Muscle of leg (tissue), 16 donors: ENCODE measurements at places on chromosomes 1 and 21. TPM values are rescaled to one million over a fixed set of nuclear protein-coding genes. Genes with fewer than 3 reads are reported as not detected.
A peak's percentile ranks its signal among the peaks of the same experiment; 100 is the strongest.

The KRTAP19-3 gene
- polyA plus RNA-seq = not detected

DNA sequence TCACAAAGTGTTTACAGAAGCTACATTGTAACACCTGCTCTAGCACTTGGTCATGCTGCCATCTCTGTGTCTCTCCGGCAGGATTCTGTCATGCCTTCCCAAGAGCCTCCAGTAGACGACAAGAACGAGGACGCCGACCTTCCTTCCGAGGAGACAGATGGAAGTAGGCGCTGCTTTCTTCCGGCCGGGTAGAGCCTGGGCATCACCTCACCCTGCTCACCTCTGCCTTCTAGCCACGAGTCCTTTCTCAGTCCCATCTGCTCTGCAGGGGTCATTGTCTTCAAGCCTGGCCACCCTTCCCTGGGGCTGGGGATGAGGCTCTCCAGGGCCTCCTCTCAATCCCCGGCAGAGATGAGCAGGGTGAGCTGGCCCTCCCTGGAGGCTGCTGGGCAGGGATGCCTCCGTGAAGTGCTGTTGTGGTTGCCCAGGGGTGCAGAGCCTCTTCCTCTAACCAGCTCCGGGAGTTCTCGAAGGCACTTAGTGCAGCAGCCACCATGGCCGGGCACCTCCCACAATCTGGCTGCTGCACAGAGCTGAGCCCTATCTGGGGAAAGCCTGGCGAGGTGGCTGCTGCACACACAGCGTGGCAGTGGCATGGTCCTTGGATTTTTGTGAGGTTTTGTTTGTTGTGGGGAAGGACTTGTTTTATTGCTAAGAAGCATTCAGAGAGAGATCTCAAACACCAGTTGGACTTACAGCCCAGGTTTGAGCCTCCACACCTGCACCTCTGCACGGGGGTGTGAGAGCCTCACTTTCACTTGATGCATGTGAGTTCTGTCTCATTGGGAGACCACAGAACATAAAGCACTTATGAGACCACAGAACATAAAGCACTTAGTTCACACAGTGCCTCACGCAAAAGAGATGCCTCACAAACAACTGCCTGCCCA, 48.4 kb downstream of the FAAP20 start:
- no peak for DNase-seq

GRCh38 chr1:32215629-32216480, 6.3 kb downstream of the TMEM234 start:
- peak; percentile 66 for DNase-seq

- DNase-seq = no peak
These were observed 11.8 kb downstream of the TMEM35B start for GRCh38 chr1:34973326-34973725.

GRCh38 chr21:41012425-41012824, 155.5 kb upstream of the BACE2 start:
- no peak for DNase-seq

DNA sequence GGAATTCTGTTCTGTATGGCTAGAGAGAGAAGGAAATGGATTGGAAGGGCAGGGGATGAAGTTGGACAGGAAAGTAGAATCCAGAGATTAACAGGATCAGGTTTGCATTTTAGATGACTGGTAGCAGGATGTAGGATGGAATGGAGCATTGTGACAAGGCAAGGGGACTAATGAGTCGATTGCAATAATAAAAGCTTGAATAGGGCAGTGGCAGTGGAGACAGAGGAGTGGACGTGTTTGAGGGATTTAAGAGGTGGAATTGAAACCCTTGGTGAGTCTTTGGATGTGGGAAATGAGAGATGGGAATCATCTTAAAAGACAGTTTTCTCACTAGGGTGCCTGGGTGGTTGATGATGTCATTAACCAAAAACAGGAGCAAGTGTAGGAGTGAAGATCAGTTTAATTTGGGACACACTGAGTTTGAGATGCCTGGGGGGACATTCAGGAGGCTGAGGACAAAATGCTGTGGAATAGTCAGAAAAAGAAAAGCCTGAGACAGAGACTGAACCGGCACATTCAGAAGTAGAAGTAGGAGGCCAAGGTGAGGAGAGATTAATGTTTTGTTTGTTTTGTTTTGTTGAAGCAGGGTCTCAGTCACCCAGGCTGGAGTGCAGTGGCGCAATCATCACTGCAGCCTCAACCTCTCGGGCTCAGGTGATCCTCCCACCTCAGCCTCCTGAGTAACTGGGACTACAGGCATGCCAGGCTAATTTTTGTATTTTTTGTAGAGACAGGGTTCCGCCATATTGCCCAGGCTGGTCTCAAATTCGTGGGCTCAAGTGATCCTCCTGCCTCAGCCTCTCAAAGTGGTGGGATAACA, 29.1 kb upstream of the C1orf146 start:
- no peak for DNase-seq

The HPDL gene
- 2.1 TPM for polyA plus RNA-seq

The TRAPPC3 gene
- 36.0 TPM for polyA plus RNA-seq

DNA sequence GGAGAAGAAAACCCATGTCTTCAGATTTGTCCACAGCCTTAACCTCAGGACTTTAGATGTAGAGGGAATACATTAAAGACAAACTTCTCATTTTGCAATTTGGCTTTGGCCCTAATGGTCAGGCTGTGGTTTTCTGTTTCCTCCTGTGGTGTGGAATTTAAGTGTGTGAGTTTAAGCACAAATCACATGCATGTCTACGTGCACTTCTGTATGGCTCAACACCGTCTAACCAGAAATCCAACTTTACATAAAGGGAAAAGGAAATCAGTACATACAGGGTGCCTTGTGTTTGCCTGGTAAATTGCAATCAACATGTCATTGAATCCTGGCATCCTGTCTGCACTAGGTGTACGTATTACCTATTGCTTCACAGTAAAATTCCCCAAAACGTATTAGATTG, 1.2 kb upstream of the ZNF124 start:
- peak; percentile 42 for DNase-seq

- peak; percentile 99 for DNase-seq
These were observed 2.8 kb upstream of the ENAH start for GRCh38 chr1:225655509-225656258.

DNA sequence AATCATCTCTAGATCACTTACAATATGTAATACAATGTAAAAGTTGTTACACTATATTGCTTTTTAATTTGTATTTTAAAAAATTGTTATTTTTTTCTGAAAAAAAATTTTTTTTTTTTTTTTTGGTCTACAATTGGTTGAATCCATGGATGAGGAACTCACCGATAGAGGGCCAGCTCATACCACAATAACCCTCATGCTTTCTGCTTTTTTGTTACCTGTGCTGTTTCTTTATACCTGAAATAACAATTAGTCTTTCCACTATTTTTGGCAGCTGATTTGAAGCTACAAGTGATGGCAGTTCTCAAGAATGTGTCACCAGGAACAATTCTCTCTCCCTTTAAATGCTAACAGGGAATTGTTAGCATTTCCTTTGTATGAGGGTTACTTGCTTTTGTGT, 12.0 kb downstream of the SMG7 start:
- no peak for DNase-seq

GRCh38 chr1:209618756-209619420, 33.3 kb downstream of the LAMB3 start:
- peak; percentile 65 for DNase-seq

DNA sequence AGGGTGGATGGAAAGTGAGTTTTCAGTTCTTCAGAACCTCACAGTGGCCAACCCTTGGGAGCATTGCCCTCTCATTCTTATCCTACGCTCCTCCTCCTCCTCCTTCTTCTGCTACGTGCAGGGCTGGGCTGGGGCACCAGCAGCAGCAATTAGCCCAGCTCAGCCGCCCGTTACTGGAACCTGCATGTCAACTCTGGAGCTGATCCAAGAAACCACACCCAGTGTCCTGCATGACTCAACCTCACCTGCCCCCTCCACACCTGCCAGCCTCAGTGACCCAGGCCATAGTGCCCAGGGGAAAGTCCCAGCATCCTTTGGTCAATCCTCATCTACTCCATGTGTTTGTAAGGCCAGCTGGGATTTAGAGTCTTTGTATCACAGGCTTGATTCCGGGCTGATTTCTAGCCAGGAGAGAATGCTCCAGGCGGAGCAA, 12.6 kb downstream of the ELF3 start:
- no peak for DNase-seq

GRCh38 chr1:29532751-29533150, 296.4 kb downstream of the PTPRU start:
- peak; percentile 30 for DNase-seq

The TMCC2 gene
- 8.1 TPM for polyA plus RNA-seq

DNA sequence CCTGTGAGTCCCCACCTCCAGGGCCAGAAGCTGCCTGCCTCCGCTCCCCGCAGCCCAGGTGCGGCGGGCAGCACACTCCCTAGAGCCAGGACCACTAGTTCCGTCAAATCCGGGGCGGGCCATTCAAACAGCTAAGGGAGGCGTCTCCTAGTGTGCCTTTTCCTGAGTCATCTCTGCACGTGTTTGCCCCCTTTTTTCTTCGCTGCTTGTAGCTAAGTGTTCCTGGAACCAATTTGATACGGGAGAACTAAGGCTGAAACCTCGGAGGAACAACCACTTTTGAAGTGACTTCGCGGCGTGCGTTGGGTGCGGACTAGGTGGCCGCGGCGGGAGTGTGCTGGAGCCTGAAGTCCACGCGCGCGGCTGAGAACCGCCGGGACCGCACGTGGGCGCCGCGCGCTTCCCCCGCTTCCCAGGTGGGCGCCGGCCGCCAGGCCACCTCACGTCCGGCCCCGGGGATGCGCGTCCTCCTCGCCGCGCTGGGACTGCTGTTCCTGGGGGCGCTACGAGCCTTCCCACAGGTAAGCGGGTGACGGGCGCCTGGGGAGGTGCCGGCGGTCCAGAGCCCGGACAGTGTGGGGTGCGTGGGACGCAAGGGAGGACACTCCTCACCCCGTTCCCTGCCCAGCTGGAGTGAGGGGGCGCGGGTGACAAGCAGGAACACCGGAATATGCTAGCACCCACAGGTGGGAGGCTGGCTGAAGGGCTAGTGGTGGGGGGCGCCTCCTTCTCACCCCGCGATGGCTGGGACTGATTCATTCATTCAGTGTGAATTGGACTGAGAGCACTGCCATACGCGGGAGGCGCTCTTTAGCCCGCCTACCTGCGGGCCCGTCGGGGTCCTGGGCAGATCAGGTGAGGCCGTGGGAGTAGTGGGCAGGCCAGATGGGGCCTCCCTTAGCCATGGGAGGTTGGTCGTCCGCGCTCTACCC, at the start of gene TNFRSF8:
TSS of gene TNFRSF8 (plus strand) at position 163 of the 932 bp plus-strand sequence. CDS start at position 459, 296 bp downstream.
- no peak for DNase-seq

- no peak for DNase-seq
These were observed 367.3 kb downstream of the SMYD3 start for GRCh38 chr1:246139745-246140182.

DNA sequence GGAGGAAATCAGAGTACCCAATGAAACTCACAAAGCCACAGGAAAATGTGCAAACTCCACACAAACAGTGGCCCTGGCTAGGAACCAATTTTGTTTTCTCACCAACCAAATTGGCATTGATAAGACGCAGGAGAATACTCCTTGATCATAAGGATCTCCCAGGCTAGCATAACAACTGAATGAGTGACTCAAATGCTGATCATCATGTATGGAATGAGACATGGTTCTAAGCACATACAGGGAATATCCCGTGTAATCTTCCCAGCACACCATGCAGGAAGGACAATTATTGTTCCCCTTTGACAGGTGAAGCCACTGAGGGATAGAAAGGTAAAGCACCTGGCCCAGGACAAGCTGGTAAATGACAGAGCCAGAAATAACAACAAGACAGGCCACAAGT, 180.0 kb upstream of the DUSP10 start:
- DNase-seq = no peak

DNA sequence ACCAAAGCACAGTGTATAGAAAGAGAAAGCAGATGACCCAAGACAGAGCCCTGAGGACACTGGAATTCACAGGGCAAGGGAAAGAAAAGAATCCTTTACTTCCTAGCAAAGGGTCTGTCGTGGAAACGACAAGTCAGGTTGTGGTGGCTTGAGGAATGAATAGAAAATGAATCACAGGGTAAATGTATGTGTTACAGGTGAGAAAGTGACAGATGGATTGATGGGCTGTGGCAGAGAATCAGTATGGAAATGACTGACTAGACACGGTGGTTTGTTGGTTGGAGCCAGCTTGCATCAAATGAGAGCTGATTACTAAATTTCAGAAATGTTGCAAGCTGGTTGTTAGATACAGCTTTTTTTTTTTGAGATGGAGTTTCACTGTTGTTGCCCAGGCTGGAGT, 46.9 kb downstream of the PTP4A2 start:
- DNase-seq = no peak

The LENEP gene
- polyA plus RNA-seq = not detected

DNA sequence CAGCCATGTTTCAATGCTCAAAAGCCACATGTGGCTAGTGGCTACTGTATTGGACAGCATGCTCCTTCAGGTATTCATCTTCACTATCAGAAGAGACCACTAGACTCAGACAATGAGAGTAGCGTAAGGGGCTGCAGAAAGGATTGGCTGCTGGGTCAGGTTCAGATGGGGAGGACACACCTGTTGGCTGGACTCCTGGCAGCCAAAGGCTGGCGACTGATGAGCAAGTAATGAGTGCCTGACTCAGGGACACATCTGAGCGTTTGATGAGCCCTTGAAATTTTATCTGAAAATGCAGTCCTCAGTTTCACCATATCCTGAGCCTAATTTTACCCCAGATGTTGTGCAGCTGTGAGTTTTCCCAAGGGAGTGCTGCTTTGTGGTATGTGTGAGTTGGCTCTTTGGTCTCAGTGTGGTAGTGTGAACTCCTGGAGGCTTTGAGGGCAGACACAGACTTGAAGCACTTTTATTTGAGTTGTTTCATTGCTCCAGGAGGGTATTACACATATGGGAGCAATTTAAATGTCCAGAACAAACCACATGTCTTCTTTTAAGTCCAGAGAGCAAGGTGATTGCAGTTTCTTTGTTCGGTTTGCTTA, 9.6 kb downstream of the ST6GALNAC3 start:
- DNase-seq = no peak

DNA sequence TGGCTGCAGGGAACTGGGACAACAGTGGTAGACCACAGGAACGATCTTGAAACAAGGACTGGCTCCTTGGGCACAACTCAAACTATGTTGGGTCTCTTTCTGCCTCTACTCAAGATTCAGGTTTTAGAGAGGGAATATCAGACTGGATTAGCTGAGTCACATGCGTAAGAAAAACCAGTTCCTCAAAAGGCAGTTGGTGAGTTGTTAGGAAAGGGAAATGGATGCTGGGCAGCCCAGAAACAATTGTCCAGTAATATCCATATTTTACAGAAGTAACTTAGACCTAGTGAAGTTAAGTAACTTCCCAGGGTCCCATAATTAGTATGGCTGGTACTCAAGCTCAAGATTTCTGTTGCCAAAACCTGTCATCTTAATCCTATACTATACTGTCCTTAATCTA, 27.0 kb upstream of the TMEM39B start:
- peak; percentile 51 for DNase-seq

- DNase-seq = no peak
These were observed 7.2 kb upstream of the NHLH1 start for GRCh38 chr1:160359559-160360226.

The OR11L1 gene
- not detected for polyA plus RNA-seq

The C1QC gene
- 45.2 TPM for polyA plus RNA-seq

DNA sequence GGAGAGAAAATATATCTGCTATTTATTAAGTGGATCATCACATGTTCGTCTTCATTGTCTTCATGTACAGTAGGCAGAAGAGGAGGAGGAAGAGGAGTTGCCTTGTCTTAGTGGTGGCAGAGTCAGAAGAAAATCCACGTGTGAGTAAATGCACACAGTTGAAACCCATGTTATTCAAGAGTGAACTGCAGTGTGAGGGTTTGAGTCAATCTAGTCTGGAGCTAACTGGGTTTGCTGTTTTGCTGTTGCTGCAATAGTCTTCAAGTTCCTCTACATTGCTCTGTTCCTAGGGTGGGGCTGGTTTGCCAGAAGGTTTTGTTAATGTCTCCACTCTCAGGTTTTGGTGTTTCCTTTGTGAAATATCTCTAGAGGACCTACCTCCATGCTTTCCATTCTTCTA, 3.1 kb upstream of the CD1A start:
- DNase-seq = no peak
